Stimulated activated CD4-positive, alpha-beta T cell treated with anti-CD3 and anti-CD28 coated beads, TNF-alpha, amount 100 ng/mL, for 24 hours (primary cell): ENCODE measurements at places on chromosomes 12 and 14.

GRCh38 chr12:120741476-120742421 lies 16.1 kb downstream of the ACADS start:
- no peak for DNase-seq

DNA sequence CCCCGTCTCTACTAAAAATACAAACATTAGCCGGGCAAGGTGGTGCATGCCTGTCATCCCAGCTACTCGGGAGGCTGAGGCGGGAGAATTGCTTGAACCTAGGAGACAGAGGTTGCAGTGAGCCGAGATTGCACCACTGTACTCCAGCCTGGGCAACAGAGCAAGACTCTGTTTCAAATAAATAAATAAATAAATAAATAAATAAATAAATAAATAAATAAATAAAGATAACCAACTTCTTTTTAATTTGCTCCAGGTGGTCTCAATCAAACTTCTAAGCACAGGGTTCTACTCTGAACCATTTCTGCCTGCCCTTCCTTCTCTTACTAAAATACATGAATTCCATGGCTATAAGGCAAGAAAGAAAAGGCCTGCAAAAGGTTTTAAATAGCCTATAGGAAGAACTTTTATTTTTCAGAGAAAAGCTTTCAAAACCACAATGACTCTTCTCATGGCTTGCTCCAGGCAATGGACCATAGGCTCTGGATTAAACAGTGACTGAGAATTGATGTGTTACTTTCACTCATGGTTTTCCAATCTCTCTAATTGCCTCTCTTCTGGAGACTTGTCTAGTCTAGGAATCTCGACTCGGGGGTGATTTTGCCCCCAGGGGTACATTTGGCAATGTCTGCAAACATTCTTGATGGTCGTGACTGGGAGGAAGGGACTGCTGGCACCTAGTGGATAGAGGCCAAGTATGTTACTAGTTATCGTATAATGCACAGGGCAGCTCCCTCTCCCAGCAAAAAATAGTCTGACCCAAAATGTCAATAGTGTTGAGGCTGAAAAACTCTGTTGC lies 14.4 kb downstream of the IGF1 start:
- no peak for DNase-seq

DNA sequence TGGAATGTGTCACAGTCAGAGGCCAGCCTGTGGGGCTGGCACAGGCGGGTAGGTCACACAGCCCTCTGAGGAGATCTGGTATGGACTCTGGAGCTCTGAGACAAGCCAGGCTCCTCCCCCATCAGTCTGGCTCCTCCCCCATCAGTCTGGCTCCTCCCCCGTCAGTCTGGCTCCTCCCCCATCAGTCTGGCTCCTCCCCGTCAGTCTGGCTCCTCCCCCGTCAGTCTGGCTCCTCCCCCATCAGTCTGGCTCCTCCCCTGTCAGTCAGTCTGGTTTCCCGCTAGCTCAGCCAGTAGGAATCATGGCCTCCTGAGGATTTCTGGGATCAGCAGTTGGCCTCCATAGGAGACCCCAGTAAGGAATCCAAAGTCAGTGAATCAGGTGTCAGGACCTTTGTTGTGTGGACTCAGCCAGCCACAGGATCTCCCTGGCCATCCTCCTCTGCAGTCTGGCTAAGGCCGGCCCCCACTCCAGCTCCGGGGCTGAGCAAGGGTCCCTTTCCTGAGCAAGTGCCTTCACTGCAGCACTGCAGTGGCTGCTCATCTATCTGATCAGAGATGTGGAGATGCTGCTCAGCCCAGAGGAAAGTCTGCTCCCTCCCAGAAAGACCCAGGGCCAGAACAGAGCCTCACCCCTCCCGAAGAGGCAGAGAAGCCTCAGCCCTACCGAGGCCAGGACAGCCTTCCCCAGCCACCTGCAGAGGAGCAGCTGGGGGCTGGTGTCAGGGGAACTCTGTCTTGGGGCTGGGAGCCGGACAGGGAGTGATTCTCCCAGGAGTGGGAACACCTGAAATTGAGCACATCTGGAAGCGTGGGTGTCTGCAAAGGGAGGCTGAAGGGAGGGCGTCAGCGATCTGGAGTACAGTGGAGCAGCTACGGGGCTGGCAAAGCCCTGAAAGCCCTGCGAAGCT lies 35.7 kb downstream of the IQSEC3 start:
- no peak for DNase-seq

DNA sequence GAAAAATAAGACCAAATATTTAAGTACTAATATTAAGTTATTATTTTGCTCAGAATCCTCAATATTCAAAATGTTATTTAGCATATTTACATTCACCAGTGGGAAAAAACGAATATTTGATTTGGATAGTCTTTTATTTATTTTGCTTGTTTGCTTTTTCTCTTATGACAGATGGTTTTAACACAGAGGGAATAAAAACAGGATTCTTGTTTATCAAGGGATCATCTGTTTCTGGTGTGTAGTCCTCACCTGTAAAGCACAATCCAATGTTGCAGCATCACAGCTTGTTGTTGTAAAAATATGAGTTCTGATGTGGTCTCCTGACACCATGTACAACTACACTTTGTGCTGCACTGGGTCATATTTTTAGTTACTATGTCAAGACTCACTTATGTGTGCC lies 103.9 kb downstream of the AVPR1A start:
- no peak for DNase-seq

GRCh38 chr12:46933947-46934346 lies 108.2 kb upstream of the SLC38A4 start:
- DNase-seq, result no peak

DNA sequence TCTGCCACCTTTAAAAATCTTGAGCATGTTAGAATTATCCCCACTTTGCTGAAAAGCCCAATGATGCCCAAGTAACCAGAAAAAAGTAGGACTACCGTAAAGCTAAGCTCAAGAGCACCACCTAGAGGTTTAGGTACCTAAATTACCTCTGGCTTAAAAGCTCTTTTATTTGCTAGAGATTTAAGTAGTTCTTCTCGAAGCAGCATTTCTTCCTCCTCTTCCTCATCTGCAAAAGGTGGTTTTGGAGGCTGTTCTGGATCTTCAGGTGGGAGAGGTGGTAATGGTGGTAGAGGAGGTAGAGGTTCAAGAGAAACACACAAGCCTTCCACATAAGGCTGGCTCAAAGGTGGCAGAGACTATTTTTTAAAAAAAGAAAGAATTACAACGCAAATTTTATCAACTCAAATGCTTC lies 26.9 kb downstream of the ZFC3H1 start:
- no peak for DNase-seq

GRCh38 chr14:34174973-34175372 lies 224.1 kb upstream of the EGLN3 start:
- DNase-seq, result no peak

DNA sequence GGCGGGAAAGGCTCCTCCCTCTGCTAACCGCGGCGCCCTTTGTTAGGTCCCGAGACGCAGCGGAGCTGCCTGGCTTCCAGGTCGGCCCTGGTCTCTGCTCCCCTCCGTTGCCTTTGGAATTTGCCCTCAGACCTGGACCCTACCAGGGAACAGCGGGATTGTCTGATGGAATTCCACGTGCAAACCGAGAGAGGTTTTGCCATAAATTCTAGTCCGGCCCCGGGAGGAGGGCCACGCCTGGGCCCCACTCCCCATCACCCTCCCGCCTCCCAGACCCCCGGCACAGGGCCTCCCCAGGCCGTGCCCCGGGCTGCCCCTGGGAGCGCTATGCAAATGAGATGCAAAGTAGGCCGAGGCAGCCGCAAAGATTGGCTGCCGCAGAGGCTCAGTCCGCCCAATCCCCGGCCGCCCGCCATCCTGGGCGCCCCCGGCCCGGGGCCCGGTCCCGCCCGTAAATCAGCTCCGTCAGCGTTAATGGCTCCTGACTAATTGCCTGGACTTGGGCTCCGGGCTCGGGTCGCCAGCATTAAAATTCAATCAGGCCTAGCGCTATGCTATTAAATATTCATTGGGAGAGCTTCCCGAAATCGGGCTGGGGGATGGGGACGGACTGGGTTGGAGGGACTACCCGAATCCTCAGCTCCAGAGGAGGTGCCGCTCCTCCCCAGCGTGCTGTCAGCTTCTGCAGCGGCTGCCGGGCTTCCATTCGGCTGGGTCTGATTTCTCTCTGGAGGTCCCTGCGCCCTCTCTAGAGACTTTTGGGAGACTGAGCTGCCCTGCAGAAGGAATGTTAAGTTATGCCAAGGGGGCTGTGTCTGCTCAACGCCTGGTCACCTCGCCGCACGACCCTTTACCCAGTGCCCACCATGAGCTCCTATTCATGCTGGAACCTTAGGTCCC lies 15.7 kb upstream of the FIGNL2 start:
- peak; percentile 39 for DNase-seq
